ENCODE measurements at places on chromosomes 2 and 18.

DNA sequence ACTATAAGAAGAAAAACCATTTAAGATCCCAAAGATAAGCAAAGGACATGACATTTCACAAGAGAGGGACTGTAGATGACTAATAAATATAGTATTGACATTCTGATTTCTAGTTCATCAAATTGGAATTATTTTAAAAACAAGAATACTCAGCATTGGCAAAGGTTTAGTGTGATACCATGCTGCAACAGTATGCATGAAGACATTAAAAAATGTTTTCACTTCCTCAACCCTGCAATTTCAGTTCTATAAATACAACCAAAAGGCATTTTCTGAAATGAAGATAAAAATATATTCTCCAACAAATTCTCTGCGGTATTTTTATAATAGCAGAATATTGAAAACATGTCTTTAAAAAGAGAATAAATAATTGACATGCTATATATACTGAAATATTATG, 2.1 kb downstream of the C2orf81 start:
- no peak for DNase-seq

DNA sequence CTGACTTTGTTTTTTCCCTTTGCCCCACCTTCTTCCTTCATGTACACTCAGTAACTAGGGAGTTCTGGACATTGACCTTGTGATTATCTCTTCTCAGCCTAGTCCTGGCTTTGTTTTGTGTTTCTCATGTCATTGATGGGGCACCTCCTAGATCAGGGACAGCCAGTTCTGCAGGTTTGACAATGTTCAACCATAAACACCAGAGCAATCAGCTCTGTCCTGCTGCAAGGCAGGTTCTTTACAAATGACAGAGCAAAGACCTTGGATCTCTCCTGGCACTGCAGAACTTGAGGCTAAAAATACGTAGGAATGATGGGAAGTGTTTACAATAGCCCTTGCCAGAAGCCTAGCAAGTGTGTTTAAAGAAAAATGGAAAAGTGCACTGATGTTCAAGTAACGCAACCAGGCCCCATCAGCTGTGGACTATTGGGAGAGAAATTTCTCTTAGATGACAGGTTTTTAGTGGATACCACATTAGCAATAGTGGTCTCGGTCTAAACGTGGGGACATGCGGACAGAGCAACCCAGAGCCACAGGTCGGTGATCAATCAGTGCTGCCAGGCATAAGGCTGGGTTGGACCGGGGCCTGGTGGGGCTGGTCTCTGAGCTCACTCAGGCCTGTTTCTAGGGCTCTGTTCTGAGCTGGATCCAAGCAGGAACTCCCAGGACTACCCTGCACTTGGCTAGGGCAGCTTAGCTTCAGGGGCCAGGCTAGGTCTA, 76.8 kb downstream of the SOWAHC start:
- DNase-seq: no peak

GRCh38 chr2:157940024-157940423, 63.9 kb upstream of the ACVR1 start:
- no peak for DNase-seq

DNA sequence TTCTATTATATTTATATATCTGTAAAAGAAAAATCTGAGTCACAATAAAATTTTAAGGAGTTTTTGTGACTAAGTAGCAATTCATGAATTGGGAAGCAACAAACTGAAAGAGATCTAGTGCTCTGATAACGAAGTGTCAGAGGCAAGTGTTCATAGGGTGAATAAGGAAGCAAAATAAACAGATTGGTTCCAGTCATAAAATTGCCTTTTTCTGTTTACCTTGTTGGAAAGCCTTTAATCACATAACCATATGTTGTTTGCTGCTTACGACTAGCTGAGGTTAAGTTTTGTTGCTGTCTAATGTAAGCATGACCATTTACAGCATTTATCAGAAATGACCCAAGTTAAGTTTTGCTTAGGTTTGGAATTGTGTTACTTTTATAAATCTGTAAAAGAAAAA, 358.9 kb downstream of the ARL6IP6 start:
- DNase-seq: no peak

- no peak for DNase-seq
Observed at GRCh38 chr2:200300638-200301314, 5.7 kb upstream of the SPATS2L start.

- DNase-seq: peak; percentile 31
Observed at GRCh38 chr2:7034303-7034702, 117.1 kb downstream of the RNF144A start.

DNA sequence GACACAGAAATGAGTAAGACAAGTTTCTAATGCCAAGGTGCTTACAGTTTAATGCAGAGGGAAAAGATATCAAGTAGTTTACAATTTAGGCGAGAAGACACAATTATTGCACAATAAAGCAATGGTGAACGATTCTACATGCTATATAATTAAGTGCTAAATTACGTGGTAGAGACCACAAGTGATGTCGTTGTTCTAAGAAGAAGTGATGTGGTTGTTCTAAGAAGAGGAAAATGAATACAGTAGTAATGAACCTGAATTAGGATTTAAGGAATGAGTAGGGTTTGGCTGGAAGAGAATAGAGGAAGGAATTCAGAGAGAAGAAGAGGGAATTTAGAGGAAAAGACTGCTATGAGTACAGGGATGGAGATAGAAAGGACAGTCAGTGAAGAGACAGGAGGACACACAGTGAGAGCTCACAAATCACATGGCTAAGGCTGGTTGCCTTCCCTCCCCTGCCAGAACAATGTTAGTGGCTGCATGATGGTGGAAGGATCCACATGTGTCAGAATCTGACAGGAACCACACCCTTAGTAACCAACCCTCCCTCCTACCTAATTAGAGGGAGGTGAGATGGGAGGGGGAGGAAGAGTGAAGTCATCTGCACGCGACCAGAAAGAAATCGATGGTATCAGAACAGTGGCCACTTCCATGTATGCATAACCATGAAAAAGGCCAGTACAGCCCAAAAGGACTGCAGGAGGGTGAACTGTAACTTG, 44.7 kb downstream of the M1AP start:
- DNase-seq: no peak

- no peak for DNase-seq
Observed at GRCh38 chr2:206987810-206988209, 48.5 kb downstream of the CPO start.

DNA sequence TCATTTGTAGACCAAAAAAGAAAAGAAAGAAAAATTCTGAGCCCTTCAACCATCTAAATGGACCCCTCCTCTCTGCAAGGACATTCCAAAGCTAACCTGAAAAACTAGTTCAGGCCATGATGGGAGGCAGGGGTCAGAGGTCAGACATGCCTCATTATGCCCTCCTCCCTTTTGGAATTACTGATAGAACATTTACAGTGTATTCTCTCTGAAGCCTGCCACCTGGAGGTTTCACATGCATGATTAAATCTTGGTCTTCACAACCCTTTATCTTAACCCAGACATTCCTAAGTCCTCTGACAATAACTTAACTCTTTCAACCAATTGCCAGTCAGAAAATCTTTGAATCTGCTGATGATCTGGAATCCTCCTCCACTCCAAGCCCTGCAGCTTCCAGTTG, 86.0 kb downstream of the SPP2 start:
- DNase-seq: no peak

DNA sequence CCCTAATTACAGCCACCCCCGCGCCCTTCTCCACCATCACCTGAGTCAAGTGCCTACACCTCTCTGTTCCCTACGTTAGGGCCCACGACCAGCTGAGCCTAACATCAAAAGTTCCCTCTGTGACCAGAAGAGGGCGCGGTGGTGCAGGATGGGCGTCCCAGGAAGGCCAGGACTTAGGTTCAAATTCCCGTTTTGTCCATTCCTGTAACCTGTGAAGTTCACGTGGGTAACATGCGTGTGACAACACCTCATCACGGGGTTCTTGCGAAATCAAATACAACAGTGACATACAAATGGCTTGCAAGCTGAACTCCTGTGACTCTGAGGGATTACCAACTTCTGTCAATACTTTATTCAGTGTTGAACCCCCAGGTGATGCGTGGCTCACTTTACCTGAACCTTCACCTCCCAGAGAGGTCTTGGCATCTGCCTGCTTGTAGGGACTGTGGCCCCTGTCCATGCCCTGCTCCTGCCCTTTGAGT, 207.9 kb downstream of the ARL4C start:
- peak; percentile 58 for DNase-seq

DNA sequence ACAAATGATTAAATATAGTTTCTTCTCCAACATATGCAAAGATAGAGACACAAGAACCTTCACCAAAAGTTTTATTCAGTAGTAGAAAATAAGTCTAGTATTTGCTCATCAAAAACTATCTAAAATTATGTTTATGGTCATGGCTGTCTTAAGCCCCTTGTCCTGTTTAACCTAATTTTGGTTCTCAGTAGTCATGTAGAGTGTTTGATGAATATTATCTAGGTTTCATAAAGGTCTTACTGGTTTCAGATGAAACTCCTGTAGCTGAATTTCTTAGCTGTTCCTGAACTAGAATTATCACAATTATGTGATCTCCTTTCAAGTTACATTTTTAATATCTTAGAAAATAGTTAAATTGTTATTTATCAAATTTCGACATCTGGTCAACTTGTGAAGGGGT, 228.0 kb upstream of the SPHKAP start:
- DNase-seq: no peak

- DNase-seq: peak; percentile 0
Observed at GRCh38 chr2:232318169-232318855, 60.2 kb upstream of the ALPP start.

GRCh38 chr2:144370937-144371584, 148.9 kb downstream of the ZEB2 start:
- DNase-seq: peak; percentile 50

GRCh38 chr18:25630682-25631081, 278.7 kb upstream of the ZNF521 start:
- DNase-seq: no peak

- DNase-seq: peak; percentile 62
Observed at GRCh38 chr18:76490670-76491472, 4.2 kb downstream of the ZNF516 start.

GRCh38 chr2:69952336-69953115, 8.9 kb downstream of the ASPRV1 start:
- no peak for DNase-seq

- DNase-seq: peak; percentile 70
Observed at GRCh38 chr2:214410918-214411554, at the start of gene VWC2L. VWC2L (plus strand) TSS chr2:214411054; CDS start chr2:214414194, 3,140 bp downstream.

- DNase-seq: no peak
Observed at GRCh38 chr2:196566961-196567666, 72.4 kb upstream of the CCDC150 start.

- no peak for DNase-seq
Observed at GRCh38 chr18:58928386-58928785, 63.7 kb downstream of the ZNF532 start.

GRCh38 chr2:121375621-121376159, 90.7 kb upstream of the TFCP2L1 start:
- no peak for DNase-seq

DNA sequence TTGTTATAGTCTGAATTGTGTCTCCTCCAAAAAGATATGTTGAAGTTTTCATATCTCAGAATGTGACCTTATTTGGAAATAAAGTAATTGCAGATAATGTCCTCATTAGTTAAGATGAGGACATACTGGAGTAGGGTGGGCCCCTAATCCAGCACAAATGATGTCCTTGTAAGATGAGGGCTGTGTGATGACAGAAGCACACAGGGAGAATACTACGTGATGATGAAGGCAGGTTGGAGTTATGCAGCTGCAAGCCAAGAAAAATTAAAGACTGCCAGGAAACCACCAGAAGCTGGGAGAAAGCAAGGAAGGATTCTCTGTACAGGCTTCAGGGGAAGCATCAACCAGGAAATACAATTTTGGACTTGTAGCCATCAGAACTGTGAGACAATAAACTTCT, 58.3 kb upstream of the PNPT1 start:
- DNase-seq: no peak

- DNase-seq: no peak
Observed at GRCh38 chr18:58996131-58996641, 131.5 kb downstream of the ZNF532 start.

- DNase-seq: no peak
Observed at GRCh38 chr2:64828261-64828660, 160.9 kb upstream of the SLC1A4 start.

- peak; percentile 92 for DNase-seq
Observed at GRCh38 chr2:96225016-96225533, 16.4 kb upstream of the STARD7 start.

DNA sequence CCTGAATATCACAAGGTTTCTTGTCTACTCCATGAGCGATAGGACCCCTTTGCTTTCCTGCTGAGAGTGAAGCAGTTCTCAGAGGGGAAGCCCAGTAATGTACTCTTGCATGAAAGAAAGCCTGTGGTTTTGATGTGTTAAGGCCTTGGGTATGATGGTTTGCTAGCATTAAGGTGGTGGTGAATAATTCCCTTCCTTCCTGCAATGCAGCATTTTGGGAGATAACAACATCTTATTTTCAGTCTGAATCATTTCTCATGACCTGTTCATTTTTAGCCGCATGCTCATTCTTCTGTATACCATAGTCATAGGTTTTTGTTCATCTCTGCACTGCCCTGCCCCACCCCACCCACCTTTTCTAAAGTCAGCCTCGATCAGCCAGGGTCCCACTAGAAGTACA, 66.2 kb downstream of the HNMT start:
- DNase-seq: no peak

- no peak for DNase-seq
Observed at GRCh38 chr2:42809819-42810120, 17.4 kb upstream of the HAAO start.

- DNase-seq: no peak
Observed at GRCh38 chr18:75045272-75045671, 163.7 kb downstream of the PTGR3 start.

DNA sequence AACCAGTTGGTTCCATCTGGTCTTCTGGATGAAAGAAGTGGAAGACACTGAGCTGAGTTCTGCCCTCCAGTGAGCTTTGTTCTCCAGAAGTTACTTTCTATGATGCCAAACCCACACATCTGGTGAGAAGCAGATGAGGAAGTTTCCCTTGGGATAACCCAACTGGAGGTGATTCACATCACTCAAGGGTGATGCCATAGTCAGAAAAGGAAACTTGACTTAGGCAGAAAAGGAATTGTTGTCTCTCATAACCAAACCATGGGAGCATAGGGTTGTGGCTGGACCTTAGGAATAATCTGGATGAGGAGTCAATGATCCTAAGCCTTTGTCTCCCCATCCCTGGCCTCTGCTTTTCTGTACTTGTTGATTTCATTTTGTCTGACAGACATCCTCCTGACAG, 43.7 kb downstream of the CDC42EP3 start:
- no peak for DNase-seq

DNA sequence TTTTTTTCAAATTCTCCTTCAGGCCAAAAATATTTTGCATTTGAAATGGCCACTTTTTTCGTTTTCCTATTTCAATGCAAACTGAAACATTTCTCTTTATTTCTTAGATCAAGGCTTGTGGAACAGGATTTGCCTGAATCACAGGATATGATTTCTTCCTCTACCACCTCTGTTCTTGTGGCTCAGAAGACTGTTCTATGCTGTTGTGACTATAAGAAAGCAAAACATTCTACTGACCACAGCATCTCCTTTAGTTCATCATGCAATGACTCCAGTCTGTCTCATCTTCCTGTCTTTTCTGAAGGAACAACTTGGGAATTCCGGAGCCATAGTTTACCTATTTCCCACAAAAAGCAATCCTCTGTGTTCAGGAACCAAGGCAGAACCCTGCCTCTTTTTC, 16.2 kb upstream of the ZNF512 start:
- no peak for DNase-seq
